ENCODE measurements at places on chromosomes 5 and 9. TPM values are rescaled to one million over a fixed set of nuclear protein-coding genes. Genes with fewer than 3 reads are reported as not detected.

DNA sequence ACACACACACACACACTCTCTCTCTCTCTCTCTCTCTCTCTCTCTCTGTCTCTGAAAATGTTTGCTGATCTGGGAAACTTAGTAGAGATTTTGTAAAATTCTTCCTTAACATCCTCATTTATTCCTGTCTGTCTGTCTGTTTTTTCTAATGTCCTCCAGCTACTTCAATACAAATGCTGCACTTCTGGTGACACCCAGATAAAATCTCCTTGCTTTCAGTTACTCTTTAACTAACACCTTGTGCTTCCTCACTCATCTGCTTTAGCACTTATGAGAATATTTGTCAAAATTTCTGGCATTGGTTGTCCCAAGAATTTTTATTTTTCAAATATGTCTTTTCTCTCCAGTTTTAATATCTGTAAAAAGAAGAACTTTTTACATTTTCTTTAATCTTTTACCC is 35.0 kb upstream of the ARRDC3 start:
- DNase-seq: no peak

DNA sequence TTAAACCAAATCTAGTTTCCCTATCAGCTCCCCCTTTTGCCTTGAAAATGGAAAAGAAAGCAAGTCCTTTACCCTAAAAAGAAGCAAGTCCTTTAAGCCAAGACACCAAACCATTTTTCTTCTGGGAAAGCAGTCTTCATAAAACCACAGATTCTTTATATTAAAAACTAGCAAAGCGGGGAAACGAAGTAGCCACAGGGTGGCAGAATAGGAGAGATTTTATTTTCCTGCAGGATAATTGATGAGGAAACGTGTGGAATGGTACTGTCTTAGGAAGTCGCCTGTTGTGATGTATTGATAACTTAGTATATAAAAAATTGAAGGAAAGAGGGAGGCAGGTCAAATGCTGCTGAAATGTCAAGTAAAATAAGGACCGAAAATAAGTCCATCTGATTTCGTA is 41.1 kb downstream of the ZNF883 start:
- no peak for DNase-seq

The C9orf50 gene
- total RNA-seq: not detected

GRCh38 chr5:124262470-124262869 is 484.0 kb downstream of the ZNF608 start:
- peak; percentile 32 for DNase-seq

GRCh38 chr5:9869616-9870288 is 239.6 kb upstream of the TAS2R1 start:
- no peak for DNase-seq

DNA sequence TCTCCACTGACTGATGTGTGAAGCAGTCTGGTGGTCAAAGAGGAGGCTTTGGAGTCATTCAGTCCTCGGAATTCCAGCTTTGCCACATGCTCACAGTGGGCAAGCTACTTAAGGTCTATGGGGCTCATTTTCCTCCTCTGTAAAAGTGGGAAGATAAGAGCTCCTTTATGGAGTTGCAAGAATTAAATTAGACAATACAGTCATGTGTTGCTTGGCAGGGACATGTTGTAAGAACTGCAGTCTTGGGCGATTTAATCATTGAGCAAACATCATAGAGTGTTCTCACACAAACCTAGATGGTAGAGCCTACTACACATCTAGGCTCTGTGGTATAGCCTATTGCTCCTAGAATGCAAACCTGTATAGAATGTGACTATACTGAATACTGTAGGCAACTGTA is 253.9 kb downstream of the SH3GL2 start:
- DNase-seq: no peak

The PIP5K1B gene
- 1.6 TPM for total RNA-seq
